ENCODE measurements at places on chromosomes 2 and 18. TPM values are rescaled to one million over a fixed set of nuclear protein-coding genes. Genes with fewer than 3 reads are reported as not detected.

DNA sequence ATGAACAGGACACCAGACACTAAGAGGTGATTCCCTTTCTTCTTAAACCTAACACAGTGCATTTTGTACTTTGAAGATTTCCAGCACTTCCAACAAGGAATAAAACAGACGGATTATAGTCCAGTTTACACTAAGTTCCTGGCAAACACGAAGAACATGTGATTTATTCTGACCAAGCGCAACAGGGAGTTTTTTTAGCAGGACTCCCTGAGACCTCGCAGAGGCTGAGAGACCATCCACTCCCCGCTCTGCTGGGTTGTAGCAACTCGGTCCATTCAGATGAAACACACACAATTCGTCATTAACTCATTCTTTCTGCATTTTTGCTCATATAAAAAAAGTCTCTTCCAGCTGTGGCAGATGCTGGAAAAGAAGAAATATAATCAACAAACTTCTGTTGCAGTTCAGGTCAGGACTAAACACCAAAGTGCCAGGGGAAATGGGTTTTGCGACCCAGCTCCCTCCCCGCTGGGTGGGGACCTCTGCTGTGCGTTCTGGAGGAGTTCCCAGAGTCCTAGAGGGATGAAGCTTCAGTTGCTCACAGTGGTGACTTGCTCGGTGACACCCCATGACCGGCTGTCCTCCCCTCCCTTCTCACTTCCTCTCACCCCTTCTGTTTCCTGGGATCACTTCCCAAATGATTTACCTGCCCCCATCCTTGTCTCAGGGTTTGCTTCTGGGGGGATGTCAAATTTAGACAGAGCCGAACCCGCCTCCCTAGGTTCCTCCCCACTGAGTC is 52.5 kb downstream of the KCNF1 start:
- no peak for DNase-seq

GRCh38 chr2:10252661-10253060 is 50.0 kb upstream of the HPCAL1 start:
- DNase-seq, result no peak

- no peak for DNase-seq
Observed at GRCh38 chr2:74314107-74314506, 29.1 kb downstream of the SLC4A5 start.

DNA sequence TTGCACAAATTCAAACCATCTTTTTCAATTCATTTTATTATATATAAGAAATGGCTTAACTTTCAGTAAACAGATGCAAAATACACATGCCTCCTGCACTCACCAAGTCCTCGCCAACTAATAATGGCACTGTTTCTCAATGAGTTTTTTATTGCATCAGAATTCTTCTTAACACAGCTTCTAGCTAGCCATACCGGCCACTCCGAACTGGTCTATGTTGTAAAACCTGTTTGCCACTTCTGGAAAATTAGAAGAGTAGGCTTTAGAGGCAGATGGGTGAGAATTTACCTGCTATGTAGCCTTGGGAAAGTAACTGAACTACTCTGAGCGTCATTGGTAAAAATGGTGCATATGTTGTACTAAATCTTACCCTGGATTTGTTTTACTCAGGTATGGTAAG is 100.6 kb upstream of the LHCGR start:
- DNase-seq, result no peak

- peak; percentile 20 for DNase-seq
Observed at GRCh38 chr18:79305911-79306310, 89.8 kb upstream of the NFATC1 start.

DNA sequence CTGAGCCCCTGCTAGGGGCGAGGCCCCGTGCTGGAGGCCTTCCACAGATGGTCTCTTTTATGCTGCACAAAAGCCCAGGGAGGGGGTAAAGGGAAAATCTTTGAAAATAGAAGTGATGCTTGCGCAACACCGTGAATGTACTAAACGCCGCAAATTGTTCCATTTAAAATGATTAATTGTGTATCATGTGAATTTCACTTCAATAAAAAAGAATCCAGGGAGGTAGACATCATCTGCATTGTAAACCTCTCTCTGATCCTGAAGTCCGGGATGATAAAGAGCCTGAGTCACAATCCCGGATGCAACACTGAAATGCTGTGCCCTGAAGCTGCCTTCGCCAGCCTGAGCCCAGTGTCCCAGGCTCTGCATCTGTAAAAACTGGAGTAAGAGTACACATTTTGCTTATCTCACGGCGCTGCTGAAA is 107.7 kb upstream of the PPP1CB start:
- DNase-seq, result no peak

The PSME4 gene
- 54.5 TPM for polyA plus RNA-seq

Measured in renal pelvis (tissue), 12 donors.